Activated T-cell treated with anti-CD3 and anti-CD28 coated beads for 24 hours (primary cell): ENCODE measurements at places on chromosomes 3 and 15.

- no peak for DNase-seq
Observed at GRCh38 chr3:12399226-12399625, 85.1 kb upstream of the TSEN2 start.

DNA sequence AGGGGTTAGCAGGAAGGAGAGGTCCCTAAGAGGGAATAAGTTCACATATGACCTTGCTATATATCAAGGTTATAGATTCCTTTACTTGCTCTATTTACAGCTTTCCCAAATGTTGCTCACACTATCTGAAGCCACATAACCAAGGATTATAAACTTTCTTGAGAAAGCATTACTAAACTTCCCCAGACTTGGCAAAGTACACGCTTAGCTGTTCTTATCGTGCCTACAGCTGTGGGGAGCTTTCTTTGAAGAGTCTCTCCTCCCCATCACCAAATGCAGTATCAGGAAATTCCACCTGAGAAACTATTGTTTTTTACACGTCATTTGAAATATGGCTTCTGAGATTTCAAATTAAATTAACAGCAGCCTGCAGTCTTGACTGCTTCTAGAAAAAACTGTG, 284.5 kb downstream of the CHL1 start:
- DNase-seq, result no peak

GRCh38 chr3:72488738-72489035, 359.6 kb downstream of the SHQ1 start:
- no peak for DNase-seq

- DNase-seq, result no peak
Observed at GRCh38 chr3:110956081-110956480, 115.5 kb upstream of the NECTIN3 start.

DNA sequence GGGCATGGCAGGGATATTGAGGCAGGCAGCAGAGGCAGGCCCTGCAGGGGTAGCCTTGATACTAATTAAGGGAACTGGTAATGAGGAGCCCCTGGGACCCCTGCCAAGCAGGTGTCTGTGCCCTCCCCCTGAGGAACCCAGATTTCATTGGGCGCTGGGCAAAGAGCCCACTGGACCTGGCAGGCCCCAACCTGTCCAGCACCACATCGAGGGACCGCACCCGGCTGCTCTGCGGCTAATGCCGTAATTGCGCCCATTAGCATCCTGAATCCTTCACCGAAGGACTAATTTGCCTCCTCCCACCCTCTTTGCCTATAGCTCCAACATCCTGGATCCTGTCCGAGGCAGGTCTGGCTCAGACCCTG, 13.7 kb upstream of the SEMA3B start:
- no peak for DNase-seq

DNA sequence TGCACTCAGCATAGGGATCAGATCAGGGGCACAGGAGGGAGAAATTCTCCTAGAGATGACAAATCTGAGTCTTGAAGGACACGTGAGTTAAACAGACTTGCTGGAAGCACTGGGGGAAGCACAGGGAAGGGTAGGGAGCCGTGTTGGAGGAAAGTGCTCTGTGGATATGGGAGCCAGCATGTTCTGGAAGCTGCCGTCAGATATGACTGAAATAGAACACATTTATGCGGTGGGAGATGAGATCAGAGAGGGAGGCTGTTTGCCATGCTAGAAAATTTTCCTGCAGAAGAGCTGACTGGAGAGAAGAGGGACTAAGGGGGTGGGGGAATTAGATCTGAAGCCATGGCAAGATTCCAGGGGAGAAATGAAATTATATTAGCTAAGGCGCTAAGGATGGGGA, 1.8 kb downstream of the TAMM41 start:
- no peak for DNase-seq
